Astrocyte of the spinal cord (primary cell): ENCODE measurements at places on chromosomes 7 and 10.

GRCh38 chr7:127057918-127058317 lies 194.8 kb downstream of the GRM8 start:
- DNase-seq, result no peak

DNA sequence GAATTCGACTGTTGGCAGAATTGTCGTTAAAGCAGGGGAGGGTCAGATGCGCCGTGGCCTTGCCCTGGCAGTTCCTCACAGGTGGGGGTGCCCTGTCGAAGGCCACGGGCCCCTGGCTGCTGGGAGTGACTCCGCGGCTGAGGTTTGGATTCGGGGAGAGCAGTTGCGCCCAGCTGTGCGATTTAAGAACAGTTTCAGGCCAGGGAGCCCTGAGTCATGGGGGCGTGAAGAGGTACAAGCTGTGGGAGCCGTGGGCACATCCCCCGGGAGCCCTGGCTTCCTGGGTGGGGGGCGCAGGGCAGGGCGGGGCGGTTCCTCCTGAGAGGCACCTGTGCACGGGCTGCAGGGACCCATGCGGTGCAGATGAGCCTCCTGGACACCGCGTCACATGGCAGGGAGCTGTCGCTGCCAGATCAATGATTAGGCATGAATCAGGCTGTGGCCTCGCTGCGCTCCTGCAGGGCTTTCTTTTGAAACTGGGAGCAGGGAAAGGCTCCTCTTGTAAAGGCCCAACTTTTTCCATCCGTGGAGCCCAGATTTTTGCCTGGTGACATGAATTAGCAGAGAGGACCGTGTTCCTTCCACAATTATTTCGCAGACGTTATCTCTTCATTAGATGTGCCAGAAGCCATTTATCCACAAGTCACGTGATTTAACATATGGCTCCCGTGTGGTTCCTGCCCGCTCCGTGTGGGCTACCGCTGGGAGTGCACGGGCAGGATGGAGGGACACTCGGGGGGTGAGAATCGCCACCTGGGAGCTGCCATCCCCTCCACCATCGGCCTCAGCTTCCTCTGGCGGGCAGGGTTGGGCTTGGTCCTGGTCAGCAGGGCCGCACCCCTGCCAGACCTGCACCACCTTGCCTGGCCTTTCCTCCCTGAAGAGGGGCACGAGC lies 918 bp downstream of the PWWP2B start:
- DNase-seq, result peak; percentile 38

DNA sequence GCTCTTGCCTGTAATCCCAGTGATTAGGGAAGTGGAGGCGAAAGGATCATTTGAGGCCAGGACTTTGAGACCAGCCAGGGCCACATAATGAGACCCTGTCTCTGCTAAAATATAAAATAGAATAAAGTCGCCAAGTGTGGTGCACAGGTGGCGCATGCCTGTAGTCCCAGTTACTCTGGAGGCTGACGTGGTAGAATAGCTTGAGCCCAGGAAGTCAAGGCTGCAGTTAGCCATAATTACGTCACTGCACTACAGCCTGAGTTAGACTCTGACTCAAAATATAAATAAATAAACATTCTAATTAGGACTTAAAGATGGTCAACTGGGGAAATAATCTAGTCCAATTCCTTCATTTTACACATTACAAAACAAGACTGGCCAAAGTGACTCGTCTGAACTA lies 768 bp downstream of the CHCHD2 start:
- peak; percentile 79 for DNase-seq

GRCh38 chr10:45154502-45154901 lies 153.8 kb downstream of the ZNF22 start:
- DNase-seq, result no peak

- DNase-seq, result no peak
Observed at GRCh38 chr7:87874066-87874465, 2.1 kb downstream of the SLC25A40 start.

DNA sequence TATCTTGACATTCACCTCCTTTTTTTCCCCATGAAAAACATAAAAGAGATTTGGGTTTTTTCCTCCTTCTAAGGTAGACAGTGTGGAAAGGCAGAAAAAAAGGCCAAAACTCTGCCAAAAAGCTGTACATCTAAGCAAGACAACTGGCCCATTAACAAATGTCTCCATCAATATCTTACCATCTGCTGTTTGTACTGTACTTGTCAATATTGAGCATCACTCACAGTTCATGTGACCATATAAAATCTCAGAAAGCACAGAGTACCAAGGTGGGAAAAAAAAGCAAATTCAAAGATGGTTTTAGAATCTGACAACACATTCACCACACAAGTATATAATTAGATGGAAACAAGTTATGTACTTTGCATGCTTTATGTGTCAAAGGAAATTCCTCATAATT lies 52.6 kb downstream of the CACNA2D1 start:
- DNase-seq, result no peak

GRCh38 chr7:136143271-136143670 lies 166.1 kb upstream of the MTPN start:
- DNase-seq, result no peak

DNA sequence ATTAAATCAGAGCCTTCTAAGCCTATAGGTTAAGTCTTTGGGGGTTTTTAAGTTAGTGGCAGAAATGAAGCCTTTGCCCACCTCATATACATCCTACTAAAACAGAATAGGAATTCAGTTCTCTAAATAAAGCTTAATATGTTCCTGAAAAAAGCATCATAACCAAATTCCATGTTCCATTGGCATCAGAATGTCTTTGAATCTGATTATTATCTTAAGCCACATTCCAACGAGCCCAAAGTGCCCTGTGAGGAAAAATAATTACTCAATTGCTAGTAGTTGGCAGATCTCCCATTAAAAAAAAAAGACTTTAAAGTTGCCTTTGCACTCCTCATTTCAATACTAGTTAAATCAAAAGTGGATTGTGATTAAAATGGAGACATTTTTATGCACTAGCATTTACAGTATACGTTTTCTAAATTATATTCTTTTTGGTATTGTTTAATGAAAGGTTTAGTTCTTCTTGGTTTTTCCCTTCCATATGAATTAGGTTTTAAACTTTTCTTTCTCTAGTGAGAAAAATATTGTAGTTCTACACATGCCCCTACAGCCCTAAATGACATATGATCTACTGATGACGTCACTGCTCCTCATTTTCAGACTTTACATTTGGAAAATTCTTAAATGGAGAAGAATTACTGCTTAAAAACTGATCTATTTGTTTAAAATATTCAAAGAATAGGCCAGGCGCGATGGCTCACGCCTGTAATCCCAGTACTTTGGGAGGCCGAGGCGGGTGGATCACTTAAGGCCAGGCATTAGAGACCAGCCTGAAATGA lies 54.3 kb upstream of the CABCOCO1 start:
- DNase-seq, result peak; percentile 16

- no peak for DNase-seq
Observed at GRCh38 chr7:44736896-44737295, 11.8 kb upstream of the ZMIZ2 start.

DNA sequence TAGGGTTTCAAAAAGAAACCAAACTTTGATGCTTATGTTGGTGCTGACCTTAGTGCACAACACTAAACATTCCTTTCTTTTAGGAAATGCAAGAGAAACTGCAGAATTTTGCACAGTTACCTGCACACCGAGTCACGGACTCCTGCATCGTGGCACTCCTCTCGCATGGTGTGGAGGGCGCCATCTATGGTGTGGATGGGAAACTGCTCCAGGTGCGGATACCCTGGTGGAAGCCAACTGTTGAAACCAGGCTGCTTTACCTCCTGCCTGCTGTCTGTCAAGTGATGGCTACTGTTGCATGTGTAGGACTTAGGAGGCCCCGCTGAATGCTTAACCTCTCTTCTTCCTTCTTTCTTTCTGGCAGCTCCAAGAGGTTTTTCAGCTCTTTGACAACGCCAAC lies 11.7 kb downstream of the CASP2 start:
- DNase-seq, result no peak

GRCh38 chr7:22709857-22710256 lies 17.1 kb upstream of the IL6 start:
- no peak for DNase-seq

GRCh38 chr7:22387583-22387982 lies 30.6 kb upstream of the RAPGEF5 start:
- peak; percentile 73 for DNase-seq

- DNase-seq, result peak; percentile 87
Observed at GRCh38 chr10:114856544-114857287, 35.1 kb downstream of the FHIP2A start.

- DNase-seq, result peak; percentile 33
Observed at GRCh38 chr7:137757146-137757925, 89.4 kb downstream of the DGKI start.

DNA sequence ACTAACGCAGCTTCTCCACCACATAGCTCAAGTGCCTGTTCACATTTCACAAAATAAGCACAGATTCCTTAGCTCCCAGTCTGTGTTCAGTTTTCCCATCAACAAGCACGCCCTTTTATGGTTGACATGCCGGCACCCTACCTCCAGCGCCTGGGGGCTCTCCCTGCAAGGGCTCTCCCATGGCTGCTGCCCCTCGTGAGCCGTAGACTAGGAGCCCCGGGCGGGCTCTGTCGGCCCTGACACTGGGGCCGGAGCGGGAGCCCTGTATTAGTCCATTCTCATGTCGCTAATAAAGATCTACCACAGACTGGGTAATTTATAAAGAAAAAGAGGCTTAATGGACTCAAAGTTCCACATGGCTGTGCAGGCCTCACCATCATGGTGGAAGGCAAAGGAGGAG lies 34.0 kb upstream of the PRKAR1B start:
- DNase-seq, result no peak

GRCh38 chr7:114081606-114082425 lies 163.0 kb upstream of the PPP1R3A start:
- peak; percentile 82 for DNase-seq

GRCh38 chr10:86423739-86424138 lies 57.1 kb upstream of the GRID1 start:
- DNase-seq, result no peak

DNA sequence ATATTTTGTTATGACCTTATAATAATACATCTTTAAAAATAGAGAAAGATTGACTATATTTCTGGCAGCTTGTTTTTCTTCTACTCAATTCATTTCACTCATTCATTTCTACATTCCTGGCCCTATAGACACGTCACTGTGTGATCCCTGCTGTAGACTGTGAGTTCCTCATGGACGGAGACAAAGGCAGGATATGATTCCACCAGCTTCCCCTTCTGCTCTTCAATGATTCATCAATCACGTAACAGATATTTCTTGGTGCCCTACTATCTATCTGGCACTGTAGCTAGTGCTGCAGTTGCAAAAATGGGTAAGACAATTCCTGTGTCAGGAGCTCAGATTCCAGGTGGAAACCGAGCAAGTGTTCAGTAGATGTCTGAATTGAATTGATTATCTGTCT lies 415.0 kb downstream of the SFMBT2 start:
- no peak for DNase-seq

- no peak for DNase-seq
Observed at GRCh38 chr7:27955596-27955995, 215.6 kb downstream of the TAX1BP1 start.

- peak; percentile 87 for DNase-seq
Observed at GRCh38 chr10:19929506-19930140, 113.4 kb downstream of the PLXDC2 start.

GRCh38 chr7:47967708-47968107 lies 11.7 kb downstream of the HUS1 start:
- DNase-seq, result no peak

DNA sequence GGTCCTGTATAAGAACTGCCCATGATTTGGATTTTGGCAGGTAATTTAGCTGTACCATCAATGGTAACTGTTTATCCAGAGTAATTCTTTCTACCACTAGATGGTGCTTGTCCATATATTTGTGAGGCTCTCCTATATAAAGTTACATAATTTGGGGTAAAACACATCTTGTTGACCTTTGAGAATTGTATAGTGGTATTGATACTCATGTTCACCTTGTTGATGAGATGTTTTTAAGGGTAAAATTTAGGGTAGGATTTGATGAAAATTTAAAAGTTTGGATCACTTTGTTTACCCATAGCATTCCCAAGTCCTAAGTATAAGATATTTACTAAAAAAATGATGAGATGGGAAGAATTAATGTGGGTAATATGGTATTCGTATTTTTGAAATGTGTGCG lies 31.6 kb downstream of the ST7 start:
- peak; percentile 42 for DNase-seq

DNA sequence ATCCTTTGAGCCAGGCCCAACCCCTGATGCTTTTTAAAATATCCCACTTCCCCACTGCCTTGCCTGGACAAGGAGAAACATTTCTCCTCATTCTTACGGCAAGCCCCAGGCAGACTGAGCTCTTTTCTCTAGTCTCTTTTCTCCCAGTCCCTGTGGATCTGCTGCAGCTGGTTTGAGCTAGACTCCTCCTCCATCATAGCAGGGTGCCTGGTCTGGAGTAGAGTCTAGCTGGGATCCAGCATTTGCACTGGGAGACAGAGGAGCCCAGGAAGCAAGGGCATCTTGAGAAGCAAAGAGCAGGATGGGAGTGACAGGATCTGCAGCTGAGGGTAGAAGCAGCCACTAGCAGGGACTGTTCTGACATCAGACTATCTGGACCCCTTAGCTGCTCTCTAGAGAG lies 562.3 kb upstream of the COBL start:
- DNase-seq, result no peak

DNA sequence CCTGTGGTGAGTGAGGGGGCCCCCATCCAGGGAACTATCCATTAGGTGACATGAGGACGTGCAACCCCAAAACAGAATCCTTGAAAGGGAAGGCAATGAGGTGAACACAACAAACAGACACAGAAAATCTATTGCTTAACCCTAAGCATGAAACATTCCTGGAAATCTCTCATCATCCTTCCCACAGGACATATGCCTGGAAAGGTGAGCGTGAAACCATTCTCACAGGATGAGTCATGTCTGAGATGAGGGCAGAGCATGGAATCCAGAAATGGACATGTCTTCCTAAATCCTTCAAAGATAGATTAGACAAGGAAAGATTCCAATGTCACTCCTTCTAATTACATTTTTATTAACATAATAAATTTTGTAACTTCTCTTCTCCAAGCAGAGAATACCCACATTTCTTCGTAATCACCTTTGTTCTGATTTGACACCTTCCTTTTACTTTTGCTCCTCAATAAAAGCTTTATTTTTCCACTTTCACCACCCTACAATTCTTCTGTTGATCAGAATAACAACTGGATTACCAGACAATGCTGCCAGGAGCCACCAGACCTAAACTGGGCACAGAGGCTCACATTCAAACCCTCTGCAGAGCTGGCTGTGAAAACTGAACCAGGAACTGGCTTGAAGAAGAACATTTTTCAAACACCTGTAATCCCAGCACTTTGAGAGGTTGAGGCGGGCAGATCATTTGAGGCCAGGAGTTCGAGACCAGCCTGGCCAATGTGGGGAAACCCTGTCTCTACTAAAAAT lies 67.2 kb downstream of the COBL start:
- no peak for DNase-seq

GRCh38 chr10:108904163-108904838 lies 1019.0 kb downstream of the XPNPEP1 start:
- no peak for DNase-seq

- no peak for DNase-seq
Observed at GRCh38 chr7:138978541-138979184, 2.5 kb downstream of the KIAA1549 start.

DNA sequence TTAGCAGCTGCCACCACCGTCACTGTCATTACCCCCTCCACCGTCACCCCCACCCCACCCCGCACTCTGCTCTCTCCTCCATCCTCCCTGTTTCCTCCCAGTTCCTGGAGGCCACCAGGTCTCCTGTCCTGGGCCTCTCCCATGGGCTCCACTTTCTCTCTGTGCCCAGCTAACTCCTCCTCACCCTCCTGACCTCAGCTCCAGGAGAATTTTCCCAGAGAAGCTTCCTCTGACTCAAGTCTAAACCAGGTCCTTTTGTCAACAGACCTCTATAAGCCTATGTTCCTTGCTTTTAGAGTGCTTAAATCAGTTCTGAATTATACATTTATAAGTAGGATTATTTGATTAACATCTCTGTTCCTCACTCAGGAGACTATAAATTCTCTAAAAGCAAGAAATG lies 150.0 kb downstream of the ARHGAP12 start:
- no peak for DNase-seq
